Large intestine (tissue), 12 donors: ENCODE measurements at places on chromosomes 5 and 9. TPM values are rescaled to one million over a fixed set of nuclear protein-coding genes. Genes with fewer than 3 reads are reported as not detected.

GRCh38 chr5:15799014-15799413 is 299.0 kb downstream of the FBXL7 start:
- no peak overlapping the region for H3K27ac ChIP-seq
- H3K4me1 ChIP-seq: no peaks in the 10 kb centered on the region
- H3K27me3 ChIP-seq: no peaks in the 10 kb centered on the region
- H3K36me3 ChIP-seq: no peaks in the 10 kb centered on the region
- no peak overlapping the region for H3K4me3 ChIP-seq
- no peak for DNase-seq

DNA sequence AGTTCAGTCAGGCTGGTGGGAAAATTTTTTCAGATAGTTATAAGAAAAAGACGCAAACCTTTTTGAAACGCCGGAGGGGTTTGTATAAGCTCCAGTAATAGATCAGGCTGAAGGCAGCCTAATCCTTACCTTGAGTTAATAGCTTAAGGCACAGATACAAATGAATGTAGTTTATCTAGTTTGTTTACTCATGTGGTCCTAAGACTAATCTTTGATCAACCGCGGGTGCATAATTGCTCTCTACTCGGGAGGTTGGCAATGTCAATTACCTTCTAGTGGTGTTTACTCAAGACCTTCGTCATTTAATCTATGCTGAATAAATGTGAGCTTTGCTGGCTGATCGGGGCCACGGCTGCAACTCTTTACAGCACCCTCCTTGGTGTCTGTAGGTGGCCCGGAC is 665 bp upstream of the INSL4 start:
- H3K27ac ChIP-seq: no peak overlapping the region
- no peak overlapping the region for H3K4me3 ChIP-seq
- H3K36me3 ChIP-seq: no peaks in the 10 kb centered on the region

DNA sequence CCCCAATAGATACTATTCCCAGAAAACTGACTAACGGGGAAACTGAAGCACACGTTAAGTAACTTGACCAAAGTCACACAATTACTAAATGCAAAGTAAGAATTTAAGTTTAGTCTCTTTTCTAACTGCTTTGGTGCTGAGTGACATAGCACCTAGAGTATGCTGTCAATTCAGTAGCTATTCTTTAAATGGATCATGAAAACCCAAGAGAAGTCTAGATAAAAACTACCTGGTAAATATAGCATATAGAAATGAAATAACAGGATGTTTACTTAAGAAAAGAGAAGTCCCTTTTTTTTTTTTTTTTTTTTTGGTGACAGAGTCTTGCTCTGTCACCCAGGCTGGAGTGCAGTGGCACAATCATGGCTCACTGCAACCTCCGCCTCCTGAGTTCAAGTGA is 129.2 kb downstream of the PDE4D start:
- no peak overlapping the region for H3K27ac ChIP-seq
- no peaks in the 10 kb centered on the region for H3K27me3 ChIP-seq
- DNase-seq: no peak
- no peaks in the 10 kb centered on the region for H3K36me3 ChIP-seq

LRRTM2 gene
- 2.6 TPM for polyA plus RNA-seq

RIOK2 gene
- 33.4 TPM for polyA plus RNA-seq

DNA sequence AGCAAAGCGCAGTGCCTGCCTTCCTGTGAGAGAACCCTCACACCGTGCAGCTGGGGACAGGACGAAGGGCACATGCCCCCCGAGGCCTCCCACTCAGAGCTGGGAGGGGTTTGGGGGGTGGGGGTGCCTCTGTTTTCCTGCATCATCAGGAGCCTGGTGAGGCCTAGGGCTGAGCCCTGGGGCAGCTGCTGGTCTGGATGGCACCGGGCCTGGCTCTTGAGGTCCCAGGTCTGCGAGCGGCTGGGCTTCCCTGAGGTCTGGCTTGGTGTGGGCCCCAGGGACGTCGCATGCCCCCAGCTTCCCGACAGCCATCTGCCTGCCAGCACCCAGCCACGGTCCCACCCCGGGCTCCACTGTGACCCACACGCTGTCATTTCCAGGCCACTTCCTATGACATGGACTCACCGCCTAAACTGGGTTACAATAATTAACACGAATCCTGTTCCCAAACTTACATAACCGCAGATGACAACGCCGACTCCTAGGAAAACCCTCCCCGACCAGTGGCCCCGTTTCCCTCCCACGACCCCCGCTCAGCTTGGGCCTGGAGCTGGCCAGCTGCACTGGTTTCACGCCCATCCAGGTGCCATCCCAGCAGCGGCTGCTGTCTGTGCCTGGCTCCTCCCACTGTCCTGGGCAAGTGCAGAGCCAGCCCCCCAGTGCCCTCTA is 8.7 kb downstream of the NACC2 start:
- H3K4me1 ChIP-seq: peaks cover 14% of the 10 kb centered on the region
- no peak overlapping the region for H3K27ac ChIP-seq
- DNase-seq: no peak
- H3K27me3 ChIP-seq: no peaks in the 10 kb centered on the region
- peaks cover 15% of the 10 kb centered on the region for H3K36me3 ChIP-seq

GRCh38 chr9:111016426-111017045 is 21.7 kb downstream of the LPAR1 start:
- peak; percentile 77 for DNase-seq
- no peak overlapping the region for H3K4me3 ChIP-seq
- peak overlapping the region; percentile 4 for H3K27ac ChIP-seq
- peaks cover 32% of the 10 kb centered on the region for H3K4me1 ChIP-seq
- H3K27me3 ChIP-seq: no peaks in the 10 kb centered on the region

- DNase-seq: no peak
- H3K4me3 ChIP-seq: no peak overlapping the region
- H3K36me3 ChIP-seq: no peaks in the 10 kb centered on the region
- peaks cover 9% of the 10 kb centered on the region for H3K4me1 ChIP-seq
- H3K27me3 ChIP-seq: no peaks in the 10 kb centered on the region
Measured at GRCh38 chr5:56434986-56435385, 201.9 kb upstream of the ANKRD55 start.
